ENCODE measurements at places on chromosomes 12 and 14. TPM values are rescaled to one million over a fixed set of nuclear protein-coding genes. Genes with fewer than 3 reads are reported as not detected.

The CDKN3 gene
- polyA plus RNA-seq, result 20.2 TPM

The BCL11B gene
- 1.4 TPM for polyA plus RNA-seq

The SLC7A7 gene
- 32.7 TPM for polyA plus RNA-seq

The TGM1 gene
- 2.1 TPM for polyA plus RNA-seq

The ERP27 gene
- 0.32 TPM for polyA plus RNA-seq

All from hindlimb muscle (tissue), 1 donor.